ENCODE measurements at places on chromosomes 1 and 21. TPM values are rescaled to one million over a fixed set of nuclear protein-coding genes. Genes with fewer than 3 reads are reported as not detected.

Gene BTG3
- total RNA-seq, result 67.1 TPM

Gene MTARC1
- total RNA-seq, result 26.5 TPM

Gene SH2D2A
- total RNA-seq, result 4.8 TPM

DNA sequence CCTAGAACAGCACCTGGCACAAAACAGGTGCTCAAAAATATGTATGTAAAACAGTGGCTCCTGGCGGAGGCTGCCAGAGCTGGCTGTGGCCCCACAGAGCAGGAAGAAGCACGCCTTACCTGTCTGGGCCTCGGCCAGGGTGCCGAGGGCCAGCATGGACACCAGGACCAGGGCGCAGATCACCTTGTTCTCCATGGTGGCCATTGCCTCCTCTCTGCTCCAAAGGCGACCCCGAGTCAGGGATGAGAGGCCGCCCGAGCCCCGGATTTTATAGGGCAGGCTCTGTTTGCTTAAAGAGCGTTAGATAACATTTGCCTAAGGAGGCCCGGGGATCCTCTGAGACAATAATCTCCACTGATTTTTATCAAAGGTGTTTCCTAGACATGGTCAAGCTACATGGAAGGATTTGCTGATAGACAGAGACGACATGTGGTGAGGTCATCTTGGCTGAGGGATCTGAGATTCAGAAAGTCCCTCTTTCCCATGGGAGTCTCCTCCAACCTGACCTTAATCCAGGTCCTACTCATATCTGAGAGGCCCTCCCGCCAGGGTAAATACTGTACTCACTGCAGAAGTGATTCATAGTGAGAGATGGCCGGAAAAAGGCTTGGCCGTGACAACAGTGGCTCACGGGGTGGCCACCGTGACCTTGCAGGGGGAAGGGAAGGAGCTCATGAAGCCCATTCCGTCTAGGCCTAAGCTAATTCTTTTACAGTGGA, at the start of gene TFF1:
TFF1 (minus strand) TSS at position 244 of the 719 bp plus-strand sequence; CDS start at position 204, 40 bp downstream.
- DNase-seq, result no peak

DNA sequence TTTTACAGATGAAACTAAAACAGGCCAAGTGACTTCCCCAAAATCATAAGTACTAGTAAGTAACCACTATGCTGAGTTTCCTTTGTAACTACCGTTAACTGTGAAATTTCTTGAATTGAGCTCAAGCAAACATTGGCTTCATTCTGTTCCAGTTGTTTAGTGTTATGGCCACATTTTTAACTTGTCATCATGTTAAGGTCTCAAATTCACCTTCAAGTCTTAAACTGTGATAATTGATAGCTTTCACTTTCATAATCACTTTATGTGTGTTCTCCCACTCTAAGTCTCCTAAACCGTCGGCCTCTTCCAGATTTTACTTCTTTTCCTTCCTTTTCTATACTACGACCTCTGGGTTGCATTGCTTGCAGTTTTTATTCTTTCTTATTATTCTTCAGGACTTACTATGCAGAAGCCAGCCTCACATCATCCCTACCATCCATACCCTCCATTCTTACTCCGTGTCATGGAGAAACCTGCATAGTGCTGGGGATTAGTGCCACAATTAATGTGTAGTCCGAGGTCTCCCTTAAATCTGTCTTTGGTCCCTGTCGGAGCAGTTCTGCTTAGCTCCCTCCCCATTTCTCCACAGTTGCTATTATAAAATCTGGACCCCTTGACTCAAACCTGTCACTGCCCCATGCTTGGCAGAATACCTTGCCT, 5.8 kb downstream of the KIF1B start:
- no peak for DNase-seq

- no peak for DNase-seq
Measured at GRCh38 chr1:155000411-155000725, 2.2 kb upstream of the ZBTB7B start.

DNA sequence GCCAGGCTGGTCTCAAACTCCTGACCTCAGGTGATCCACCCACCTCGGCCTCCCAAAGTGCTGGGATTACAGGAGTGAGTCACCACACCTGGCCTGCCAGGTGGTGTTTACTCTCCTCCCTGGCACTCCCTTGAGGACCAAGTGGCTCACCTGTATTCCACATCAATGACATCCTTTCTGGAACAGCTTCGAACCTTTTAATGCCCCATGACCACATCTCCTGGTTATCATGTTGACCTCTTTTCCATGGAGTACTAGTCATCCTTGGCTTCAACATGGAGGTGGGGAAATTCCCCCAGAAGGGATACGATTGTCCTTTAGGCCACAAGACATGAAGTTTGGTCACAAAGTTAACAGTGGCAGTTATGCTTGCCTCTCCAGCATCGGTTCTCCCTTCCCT, 66.9 kb downstream of the CDC7 start:
- no peak for DNase-seq

DNA sequence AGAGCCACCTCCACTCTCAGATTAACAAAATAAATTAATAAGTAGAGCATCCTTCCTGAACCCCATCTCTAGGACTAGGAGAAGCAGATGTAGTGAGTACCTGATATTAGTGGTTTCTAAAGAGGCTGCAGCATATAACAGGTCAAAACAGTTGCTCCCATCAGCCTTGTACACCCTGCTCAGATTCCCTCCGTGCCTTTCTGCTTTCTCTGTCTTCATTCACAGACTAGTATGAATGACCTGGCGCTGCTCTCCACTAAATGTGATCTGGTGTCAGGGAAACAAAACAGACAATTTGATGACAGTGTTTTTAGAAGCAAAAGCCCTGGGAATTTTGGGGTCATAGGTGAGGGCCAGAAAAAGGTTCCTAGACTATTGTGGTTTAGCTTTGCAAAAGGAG, 8.3 kb downstream of the SESN2 start:
- DNase-seq, result no peak

DNA sequence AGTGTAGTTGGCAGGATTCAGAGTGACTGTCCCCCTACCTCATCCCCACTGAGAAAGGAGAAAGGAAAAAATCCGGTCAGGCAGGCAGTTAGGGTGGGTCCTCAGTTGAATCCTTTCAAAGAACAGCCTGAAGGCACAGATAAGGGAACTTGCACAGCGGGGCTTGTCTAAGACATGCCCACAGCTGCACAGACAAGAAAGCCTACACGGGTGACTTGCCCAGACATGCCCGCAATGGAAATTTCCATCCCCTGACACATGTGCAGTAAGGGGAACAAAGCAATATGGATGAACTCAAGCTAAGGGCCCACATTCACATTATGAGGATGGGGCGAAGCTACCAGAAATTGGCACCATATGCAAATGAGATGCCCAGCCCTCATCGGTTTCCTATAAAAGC, 82.5 kb downstream of the DESI2 start:
- DNase-seq, result no peak

DNA sequence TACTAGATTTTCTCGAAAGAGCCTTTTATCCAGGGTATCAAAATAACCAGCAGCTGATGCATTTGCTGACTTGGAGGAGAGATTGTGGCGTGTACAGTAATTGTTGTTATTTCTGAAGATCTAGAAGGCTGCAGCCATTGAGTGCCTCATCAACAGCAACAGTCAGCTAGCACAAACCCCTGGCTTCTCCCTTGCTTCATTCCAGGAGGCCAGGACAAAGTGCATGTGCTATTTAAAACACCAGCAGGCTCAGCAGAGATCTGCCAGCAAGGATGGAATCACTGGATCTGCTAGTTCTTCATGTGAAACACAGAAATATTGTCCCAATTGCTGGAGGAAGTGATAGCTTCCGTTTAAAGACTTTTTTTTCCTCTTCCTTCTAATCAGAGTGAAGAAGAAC, 2.8 kb upstream of the NGF start:
- DNase-seq, result no peak

DNA sequence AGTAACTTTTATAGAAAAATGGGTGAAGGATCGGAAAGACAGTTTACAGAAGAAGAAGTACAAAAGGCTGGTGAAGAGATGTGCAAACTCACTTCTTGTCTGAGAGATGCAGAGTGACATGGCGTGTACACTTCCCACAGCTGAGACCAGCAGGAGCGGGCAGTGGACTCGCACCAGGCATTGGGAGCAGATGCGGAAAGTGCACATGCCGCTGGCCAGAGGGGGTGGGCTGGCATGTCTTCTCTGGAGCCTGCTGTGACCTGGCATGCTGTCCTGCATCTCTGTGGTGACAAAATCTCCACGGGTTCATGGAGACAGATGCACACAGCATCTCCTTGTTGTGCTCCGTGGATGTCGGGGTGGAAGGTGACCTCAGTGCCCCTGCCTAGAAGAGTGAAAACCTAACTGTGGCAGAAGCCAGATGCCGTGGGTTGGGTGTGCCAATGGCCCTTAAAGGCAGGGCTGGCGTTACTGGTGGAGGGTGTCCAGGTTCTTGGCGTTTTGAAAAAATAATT, 128.6 kb upstream of the COL6A1 start:
- DNase-seq, result no peak

DNA sequence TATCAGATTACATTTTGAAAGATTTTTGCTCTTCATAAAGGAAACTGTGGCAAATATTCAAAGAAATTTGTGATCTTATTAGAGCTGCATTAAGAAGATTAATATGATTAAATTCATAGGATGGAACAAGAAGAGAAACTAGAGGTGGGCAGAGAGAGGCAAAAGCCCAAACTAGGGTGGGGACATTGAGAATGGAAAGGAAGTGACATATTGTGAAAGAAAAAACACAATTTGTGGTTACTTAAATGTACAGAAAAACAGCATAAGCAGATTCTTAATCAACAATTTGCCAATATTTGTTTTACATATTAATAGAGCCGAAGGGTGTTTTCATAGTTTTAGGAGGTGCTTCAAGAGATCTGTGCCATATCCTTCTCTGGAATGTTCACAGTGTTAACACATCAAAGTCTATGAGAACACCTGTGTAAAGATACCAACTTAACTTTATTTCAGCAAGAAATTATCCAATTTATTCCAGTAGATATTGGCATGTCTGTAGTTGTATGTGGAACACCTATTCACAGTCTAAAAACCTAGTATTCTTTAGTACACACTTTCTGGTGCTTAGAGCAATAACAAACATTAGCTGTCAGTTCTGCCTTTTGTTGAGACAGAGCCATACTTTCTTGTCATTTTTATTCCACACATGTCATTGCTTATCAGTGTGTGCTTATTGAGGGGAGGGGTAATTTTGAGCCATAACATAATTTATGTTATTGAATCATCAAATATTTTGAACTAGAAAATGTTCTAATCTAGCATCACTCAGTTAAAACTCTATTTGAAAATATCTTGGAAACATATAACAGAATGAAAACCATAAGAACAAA, 401.5 kb downstream of the PTPRC start:
- no peak for DNase-seq

DNA sequence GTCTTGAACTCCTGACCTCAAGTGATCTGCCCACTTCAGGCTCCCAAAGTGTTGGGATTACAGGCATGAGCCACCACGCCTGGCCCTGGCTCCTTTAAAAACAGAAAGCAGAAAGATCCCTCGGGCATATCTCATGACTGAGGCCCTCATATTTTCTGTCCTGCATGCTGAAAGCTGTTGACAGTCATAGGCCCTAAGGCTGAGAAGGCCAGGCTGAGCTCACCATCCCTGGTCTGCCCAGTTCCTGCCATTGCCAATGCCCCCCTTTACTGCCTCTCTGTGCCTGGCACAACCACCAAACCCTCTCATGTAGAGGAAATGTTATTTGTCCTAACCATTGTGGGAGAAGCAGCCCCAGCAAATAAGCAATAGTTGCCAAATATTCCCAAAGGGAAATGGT, 12.7 kb downstream of the CD34 start:
- no peak for DNase-seq

Measured in HCT116 (cell line).